ENCODE measurements at places on chromosomes 1 and 21. TPM values are rescaled to one million over a fixed set of nuclear protein-coding genes. Genes with fewer than 3 reads are reported as not detected.

GRCh38 chr1:228717081-228717480 is 18.2 kb upstream of the RHOU start:
- ATAC-seq, result no peak

DNA sequence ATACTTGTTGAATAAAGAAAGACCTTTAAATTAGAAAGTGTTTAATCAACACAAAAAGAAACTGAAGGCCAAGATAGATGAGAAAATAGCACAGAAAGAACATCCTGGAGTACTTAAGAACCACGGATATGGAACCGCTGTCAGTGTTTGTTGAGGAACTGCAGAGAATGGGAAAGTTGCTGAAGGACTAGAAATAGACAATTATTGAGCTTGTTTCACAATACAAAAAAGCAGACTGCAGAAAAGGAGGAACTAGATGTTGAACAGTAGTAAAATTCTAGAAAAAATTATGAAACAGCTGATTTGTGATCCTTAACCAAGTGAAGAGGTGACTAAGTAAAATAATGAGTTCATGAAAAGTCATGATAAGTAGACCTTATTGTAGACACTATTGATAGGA is 29.7 kb downstream of the MYSM1 start:
- no peak for ATAC-seq

- no peak for ATAC-seq
Observed at GRCh38 chr1:51818487-51818886, 60.0 kb downstream of the NRDC start.

DNA sequence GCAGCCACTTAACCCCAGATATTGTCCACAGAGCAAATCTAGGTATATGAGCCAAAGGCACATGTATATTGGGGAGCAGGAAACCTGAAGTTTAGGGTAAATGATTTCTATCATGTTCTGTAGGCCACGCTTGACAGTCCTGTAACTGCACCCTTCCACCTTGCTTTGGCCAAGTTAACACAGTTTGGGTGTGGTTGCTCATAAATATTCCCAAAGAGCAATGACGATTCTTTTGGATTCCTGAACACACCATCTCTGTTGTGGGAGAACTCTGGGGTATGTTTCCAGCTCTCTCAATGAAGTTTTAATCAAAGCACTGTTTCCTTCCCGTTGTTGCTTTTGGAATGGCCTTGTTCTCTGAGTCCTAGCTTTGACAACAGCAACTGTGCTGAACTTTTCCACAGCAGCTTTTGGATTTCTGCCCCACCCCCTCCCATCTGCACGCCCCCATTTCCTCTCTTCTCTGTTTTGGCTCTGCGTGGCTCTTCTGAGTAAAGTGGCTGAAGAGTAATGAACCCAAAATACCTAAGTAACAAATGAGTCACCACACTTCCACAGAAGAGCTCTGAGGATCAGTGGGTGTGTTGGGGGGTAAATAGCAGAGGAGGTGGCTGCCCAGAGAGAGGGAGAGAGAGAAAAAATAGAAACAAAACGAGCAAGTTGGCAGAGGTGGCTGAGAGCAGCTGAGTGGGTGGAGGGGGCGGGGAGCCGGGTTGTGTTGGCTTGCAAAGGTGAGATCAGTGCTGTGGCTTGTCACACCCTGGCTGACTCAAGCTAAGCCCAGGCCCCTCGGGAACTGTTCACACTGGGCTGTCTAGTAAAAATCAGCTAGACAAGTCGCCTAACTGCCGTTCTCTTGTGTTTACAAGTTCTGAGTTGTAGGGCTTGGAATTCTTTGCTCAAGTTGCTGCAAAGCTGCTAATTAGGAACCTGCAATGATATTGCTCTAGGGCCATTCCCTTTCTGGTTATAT is 26.9 kb upstream of the RAP1A start:
- peak; percentile 93 for ATAC-seq

DNA sequence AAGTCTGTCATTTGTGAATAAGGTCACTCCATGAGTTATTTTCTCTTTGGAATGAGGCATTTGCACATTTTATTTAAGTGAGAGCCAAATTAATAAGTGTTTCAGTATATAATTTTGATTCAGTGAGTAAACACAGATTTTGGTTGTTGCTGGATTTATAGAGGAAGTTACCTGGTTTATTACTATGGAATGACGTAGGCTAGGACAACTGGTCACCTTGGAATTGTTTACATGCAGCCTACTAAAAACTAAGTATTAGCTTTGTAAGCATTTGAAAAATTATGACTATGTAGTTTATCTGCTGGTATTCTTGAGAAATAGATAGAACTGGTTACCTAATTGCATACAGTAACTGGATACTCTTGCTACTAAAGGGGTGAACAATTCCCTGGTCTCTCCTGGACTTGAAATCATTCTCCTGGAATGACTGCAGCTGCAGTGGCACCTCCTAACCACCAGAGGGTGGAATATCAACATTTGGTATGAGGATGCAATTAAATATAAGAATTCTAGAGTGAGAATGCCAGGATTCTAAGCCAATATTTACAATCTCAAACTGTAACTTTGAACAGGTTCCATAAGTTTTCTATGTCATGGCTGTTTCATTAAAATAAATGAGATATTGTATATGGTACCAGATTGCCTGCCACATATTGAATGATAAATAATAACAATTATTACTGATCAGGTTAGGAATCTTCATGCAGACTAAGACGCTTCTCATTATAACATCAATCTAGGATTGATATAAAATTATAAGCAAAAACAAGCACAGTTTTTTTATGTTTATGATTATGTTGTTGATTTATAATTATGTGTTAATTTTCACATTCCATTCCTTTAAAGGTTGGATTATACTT is 3.5 kb upstream of the KRTAP27-1 start:
- no peak for ATAC-seq

DNA sequence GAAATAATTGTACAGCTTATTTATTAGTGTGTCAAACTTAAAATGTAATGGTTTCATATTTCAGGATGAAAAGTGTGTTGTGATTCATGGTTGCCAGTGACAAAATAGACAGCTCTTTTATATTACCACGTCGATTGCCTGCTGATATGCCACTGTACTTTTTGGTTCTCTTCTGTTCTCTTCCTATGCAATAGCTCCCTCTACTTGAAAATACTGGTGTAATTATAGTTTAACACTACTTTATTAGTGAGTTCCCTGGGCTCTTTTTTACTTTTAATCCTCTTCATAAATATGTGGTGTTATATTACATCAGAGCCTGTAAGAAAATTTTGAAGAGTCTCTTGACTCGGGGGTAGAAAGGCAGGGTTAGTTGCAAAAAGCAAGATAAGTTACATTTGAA is 111.3 kb downstream of the PATJ start:
- no peak for ATAC-seq

- no peak for ATAC-seq
Observed at GRCh38 chr1:224523676-224524075, 89.1 kb upstream of the WDR26 start.

DNA sequence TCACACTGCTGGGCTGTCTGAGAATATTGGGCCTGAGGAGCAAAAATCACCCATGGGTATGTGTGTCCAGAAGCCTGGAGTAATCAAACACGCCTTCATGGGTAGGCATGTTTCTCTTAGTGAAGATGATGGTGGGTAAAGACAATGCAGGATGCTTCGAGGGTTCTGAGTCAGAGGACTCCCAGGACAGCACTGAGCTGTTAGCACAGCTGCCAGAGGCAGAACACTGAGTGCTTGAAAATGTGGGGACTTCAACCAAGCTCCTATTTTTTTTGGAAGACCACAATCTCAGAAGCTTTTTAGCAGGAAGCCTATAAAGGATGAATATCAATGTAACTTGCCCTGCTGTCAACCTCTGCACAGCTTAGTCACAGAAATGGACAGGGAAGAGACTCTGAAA is 7.9 kb upstream of the NT5C1A start:
- ATAC-seq, result no peak

DNA sequence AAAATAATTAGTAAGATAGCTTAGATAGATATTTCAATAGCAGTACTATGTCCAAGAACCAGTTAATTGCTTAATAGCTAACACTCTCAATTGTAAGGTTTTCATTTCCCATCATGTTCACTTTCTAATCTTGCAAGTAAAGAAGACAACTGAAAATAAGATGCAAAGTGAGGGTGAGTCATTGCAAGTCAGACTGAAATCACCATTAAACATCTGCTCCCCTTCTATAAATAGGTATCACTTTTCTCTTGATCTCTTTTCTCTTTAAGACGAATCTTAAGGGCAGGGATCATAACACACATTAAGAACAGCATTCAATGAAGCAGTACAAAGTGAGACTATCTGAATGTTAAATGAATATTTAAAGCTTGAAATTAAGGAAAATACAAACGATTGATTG is 40.4 kb downstream of the UBR4 start:
- ATAC-seq, result no peak

- no peak for ATAC-seq
Observed at GRCh38 chr1:30533796-30534550, 189.4 kb downstream of the MATN1 start.

DNA sequence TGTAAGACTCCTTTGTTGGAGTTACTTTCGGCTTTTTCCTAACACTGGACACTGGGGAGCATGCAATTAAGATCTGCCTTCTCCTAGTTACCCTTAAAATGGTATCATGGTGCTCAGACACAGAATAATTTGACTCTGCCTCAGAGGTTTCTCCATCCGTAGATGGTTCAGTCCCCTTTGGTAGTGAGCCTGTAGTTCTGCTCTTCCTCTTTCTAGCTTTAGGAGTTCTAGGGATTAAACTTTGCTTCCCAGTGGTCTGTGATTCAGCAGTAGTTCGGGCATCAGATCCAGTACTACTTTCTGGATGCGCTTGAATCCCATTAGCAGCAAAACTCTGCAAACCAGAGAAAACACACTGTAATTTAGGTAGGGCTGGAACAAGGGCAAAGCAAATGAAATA is 1.5 kb downstream of the DNTTIP2 start:
- no peak for ATAC-seq

DNA sequence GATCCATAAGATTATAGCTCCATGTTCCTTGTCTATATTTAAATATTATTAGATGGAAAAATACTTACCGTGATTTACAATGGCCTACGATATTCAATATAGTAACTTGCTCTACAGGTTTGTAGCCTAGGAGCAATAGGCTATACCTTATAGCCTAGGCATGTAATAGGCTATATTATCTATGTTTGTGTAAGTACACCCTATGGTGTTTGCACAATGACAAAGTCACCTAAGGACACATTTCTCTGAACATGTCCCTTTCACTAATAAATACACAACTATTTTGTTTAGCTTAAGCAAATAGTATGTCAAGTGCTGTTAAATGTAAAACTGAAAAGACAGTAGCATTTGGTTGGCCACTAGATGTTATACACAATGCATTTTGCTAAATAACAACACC is 248.9 kb upstream of the ADGRL4 start:
- no peak for ATAC-seq

GRCh38 chr21:38997051-38997842 is 186.0 kb downstream of the PSMG1 start:
- no peak for ATAC-seq

- ATAC-seq, result no peak
Observed at GRCh38 chr1:45982359-45982758, 150.1 kb downstream of the PIK3R3 start.

DNA sequence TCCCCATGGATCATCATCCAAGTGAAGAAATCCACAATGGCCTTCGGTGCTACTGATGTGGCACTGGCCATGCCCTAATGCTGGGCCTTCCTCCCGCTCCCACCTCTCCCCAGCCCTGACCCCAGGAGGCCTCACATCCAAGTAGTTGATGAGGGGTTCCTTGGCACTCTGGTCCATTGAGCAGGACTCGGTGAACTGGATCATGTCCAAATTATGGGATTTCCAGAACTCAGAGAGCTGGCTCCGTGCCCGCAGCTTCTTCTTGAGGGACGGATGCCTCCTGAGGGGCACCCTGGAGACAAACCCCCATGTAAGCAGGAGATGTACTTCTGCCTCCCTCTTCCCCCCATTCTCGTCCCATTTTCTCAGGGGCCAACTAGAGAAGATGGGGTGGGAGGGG is 929 bp downstream of the CTSE start:
- ATAC-seq, result no peak

DNA sequence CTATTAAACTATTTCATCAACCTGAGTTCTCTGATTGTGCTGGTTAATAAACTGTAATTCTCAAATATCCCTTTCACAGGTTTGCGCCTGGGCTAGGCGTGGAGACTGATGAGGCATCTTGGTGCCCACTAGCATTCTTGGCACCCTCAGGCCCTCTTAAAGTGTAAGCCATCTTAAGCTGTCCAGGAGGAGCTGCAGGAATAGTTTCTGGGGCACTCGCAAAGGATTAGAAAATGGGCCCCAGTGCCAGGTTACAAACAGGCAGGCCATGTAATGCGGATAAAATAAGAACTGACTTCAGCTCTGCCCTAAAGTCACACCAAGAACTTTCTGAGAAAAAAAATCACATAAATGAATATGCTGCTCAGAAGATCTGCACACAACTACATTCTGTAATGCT is 1.1 kb downstream of the CASQ2 start:
- ATAC-seq, result peak; percentile 65

DNA sequence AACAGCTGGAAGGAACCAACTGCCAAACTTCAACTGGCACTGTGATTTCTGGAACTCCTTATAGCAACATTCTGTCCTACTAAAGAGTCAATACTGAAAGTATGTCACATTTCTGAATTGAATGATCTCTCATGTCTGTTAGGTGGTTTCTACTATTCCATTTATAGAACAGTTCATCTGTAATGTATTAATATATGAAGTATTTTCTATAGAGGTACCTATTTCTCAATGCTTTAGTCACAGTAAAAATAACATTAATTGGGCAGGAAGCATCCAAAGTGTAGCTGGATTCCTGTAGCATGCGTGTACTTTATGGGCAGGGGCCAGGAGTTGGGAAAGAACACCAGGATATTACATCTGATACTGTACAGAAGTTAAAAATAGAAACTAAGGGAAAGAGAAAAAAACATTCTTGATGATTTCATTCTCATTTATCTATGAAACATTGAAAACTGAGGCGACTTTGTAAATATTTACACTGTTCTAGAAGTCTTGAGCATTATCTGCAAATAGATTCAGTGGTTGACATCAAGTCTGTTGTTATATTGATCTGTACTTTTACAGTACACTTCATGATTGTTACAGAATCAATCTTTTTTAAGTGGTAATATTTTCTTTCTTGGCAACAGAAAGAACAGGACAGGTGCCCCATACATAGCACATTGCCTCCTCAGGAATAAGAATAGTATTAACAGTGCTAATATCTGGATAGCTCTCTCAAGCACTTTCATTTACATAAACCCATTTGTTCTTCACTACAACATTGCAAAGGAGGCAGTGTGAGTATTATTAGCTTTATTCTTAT is 6.2 kb upstream of the ZNF281 start:
- peak; percentile 96 for ATAC-seq

GRCh38 chr1:44672254-44672955 is 1.9 kb downstream of the TMEM53 start:
- ATAC-seq, result no peak

The RPE65 gene
- total RNA-seq, result not detected

The RER1 gene
- 62.9 TPM for total RNA-seq

The PKP1 gene
- 5.1 TPM for total RNA-seq

The SLC35F3 gene
- total RNA-seq, result not detected

The RBM15 gene
- total RNA-seq, result 31.5 TPM

The NUP210L gene
- not detected for total RNA-seq

The VHLL gene
- total RNA-seq, result not detected

The C1orf115 gene
- 12.0 TPM for total RNA-seq

The FMN2 gene
- total RNA-seq, result 8.6 TPM

The PLCH2 gene
- total RNA-seq, result under 0.01 TPM

The S100A8 gene
- 13.1 TPM for total RNA-seq

The MAB21L3 gene
- not detected for total RNA-seq

The RNASEL gene
- total RNA-seq, result 12.9 TPM
